ENCODE measurements at places on chromosomes 6 and 20. TPM values are rescaled to one million over a fixed set of nuclear protein-coding genes. Genes with fewer than 3 reads are reported as not detected.

- H3K4me3 ChIP-seq, result no peak overlapping the region
- DNase-seq, result no peak
- no peaks in the 10 kb centered on the region for H3K27me3 ChIP-seq
- no peak overlapping the region for H3K27ac ChIP-seq
- peaks cover under 1% of the 10 kb centered on the region for H3K36me3 ChIP-seq
Observed at GRCh38 chr6:135423649-135424128, 73.9 kb downstream of the AHI1 start.

- peak overlapping the region; percentile 89 for H3K4me3 ChIP-seq
- peaks cover 52% of the 10 kb centered on the region for H3K27me3 ChIP-seq
- peak overlapping the region; percentile 63 for H3K27ac ChIP-seq
- DNase-seq, result no peak
- peaks cover 36% of the 10 kb centered on the region for H3K4me1 ChIP-seq
Observed at GRCh38 chr6:33213166-33213988, 5.1 kb downstream of the RING1 start.

DNA sequence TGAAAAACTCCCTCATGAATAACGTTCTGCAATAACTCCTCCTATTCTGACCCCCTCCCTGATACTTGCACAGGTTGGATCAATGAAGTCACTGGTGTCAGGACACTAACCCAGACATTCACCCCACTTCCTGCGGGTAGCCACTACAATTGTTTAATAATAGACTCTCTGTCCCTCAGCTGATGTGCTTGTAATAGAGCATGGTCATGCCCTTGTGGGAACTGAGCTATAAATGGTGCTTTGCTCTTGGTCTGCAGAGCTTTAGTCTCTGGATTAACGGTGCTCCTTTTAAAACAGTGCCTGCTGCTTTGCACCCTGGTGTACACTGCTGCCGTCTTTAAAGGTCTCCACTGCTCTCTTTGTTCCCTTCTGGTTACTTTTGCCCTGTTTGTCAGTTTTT lies 127.3 kb downstream of the BACH2 start:
- DNase-seq, result no peak
- H3K36me3 ChIP-seq, result no peaks in the 10 kb centered on the region
- H3K27me3 ChIP-seq, result no peaks in the 10 kb centered on the region
- no peak overlapping the region for H3K4me3 ChIP-seq
- H3K27ac ChIP-seq, result no peak overlapping the region

GRCh38 chr6:157990321-157991066 lies 8.8 kb downstream of the SYNJ2 start:
- H3K27ac ChIP-seq, result peak overlapping the region; percentile 60
- DNase-seq, result no peak
- peaks cover 35% of the 10 kb centered on the region for H3K4me1 ChIP-seq
- peak overlapping the region; percentile 81 for H3K4me3 ChIP-seq
- no peaks in the 10 kb centered on the region for H3K36me3 ChIP-seq

DNA sequence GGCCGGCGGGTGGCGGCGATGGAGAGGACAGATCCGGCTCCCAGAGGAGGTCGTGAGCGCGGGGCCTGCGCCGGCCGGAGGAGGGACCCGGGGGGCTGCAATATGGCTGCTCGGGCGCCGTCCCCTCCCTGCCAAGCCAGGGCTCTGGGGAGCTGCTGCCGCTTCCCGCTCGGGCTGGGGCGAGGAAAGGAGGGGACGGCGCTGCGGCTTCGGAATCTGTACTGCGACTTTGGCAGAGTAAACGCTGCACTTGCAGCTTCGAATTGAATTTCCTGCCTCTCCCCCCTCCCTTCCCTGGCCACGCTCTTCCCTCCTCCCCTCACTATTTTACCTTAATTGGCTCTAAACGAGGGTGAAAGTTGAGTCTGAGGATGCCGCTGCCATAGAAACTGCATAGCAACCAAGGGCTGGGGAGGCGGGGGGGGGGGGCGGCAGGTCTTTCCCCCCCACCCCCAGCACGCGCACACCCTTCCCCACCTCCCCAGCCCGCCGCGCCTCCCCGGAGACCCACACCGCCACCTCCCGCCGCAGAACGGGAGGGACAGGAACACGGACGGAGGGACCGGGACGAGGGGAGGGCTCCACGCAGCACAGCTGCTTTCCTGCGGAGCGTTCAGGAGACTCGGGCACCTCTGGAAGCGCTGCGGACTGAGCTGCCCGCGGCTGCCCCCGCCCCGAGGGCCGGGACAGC lies 93.9 kb downstream of the RNASET2 start:
- H3K27me3 ChIP-seq, result no peaks in the 10 kb centered on the region
- peaks cover 24% of the 10 kb centered on the region for H3K4me1 ChIP-seq
- peak overlapping the region; percentile 76 for H3K27ac ChIP-seq
- peak overlapping the region; percentile 97 for H3K4me3 ChIP-seq

TBCC gene
- 73.2 TPM for total RNA-seq

GABRR1 gene
- not detected for total RNA-seq

Measured in T-helper 17 cell (primary cell).